ENCODE measurements at places on chromosomes 7 and 10.

GRCh38 chr10:115947104-115947503 lies 325.9 kb downstream of the GFRA1 start:
- DNase-seq = no peak

- DNase-seq = no peak
These were observed 89.6 kb downstream of the CACNB2 start for GRCh38 chr10:18229826-18230225.

DNA sequence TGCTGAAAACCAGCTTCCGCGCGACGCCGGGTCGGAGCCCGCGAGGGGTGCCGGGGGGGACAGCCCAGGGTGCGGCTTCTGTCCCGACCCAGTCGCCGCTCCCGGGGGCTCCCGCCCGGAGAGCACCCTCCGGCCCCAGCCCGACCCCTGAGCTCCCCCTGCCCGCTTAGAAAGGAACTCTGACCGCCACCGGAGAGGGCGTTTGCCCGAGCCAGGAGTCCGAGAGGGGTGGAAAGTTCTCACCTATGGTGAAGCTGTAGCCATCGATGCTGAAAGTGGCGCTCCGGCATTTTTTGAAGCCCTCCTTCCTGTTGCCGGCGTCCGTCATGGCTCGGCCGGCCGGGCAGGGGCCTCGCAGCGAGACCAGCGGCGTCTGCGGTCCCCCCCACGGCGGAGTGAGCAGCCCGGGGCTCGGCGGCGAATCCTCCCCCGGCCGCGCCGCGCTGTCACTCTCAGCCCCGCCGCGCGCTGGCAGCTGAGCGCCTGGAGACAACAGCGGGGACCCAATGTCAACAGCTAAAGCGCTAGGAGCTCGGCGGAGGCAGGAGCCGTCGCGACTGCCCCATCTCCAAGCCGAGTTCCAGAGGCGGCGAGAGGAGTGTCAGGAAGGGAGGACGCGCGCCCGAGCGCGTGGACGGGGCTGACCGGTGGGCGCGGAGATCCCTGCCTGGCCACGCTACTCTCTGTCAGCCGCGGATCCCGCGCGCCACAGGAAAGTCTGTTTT lies 191.6 kb downstream of the LSM5 start:
- DNase-seq = no peak

DNA sequence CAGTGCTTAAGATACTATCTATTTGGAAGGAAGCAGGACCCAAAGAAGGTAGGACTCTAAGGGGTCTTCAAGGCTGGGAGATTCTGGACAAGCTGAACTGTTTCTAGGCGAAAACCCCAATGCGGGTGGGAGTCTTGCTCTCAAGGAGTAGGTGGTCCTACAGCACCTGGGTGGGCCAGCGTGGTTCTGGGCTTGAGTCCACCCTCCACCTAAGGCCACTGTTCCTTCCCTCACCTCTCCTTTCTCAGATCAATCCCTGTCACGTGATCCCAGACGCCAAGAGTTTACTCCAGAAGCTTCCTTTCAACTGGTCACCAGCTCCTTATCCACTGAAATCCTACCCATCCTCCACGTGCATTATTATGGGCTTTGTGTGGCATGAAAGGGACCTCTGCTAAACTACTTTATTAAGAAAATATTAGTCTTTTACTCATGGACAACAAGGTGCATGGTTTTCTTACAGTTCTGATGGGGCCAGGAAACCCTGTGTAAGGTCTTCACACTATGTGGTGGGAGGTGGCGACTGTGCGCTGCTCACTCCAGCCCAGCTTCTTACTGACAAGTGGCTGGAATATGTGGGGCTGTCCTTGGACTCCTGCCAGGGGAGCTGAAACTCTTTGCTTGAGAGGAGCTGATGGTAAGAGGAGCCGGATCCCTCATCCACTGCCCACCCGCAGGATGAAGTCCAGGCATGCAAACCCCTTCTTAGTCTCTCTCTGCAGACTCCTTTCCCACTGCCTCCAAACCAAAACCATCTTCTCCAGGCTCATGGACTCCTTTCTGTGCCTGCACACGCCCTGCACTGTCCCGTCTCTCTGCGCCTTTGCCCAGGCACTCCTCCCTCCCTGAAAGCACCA lies 1.6 kb downstream of the ZNF746 start:
- DNase-seq = peak; percentile 24

DNA sequence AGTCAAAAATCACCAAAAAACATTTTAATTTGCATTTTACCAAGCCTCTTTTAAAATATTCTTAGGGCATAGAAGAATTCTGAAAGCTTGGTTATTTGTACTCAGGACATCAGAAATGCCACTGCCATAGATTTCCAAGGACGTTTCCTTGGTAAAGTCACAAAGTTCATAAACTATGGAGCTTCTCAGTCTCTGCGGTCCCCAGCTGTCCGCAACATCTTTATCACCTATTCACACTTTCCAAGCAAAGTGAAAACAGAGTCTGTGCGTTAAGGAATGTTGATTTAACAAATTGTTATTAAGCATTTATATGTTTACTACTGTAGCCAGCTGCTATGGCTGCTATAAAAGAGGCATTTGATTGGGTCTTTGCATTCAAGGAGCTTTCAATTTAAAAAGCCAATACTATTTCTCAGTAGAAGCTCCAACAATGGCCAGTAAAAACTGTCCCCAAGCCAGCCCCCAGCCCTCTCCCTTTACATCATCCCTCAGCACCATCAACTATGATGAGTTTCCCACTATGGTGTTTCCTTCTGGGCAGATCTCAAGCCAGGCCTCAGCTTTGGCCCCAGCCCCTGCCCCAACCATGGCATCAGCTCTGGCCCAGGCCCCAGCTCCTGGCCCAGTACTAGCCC lies 36.8 kb downstream of the CADPS2 start:
- DNase-seq = no peak

GRCh38 chr7:85176197-85176596 lies 10.7 kb downstream of the SEMA3D start:
- DNase-seq = no peak

DNA sequence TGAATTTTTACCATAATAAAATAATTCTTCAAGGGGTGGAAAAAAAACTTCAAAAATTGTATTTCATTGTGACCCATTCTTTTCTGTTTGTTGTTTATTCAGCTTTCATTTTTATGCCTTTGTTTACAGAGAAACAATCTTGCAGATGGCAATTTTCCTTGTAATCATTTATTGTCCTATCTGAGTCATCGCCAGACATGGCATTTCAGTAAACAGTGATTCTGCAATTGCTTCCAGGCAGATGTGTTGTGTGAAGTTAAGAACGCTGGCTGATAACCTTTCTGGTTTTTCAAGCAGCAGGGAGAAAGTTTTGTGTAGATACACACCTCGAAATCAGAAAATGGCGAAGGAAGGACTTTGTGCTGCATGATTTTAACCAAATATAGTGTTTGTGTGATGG lies 80.7 kb upstream of the RPA3 start:
- no peak for DNase-seq

DNA sequence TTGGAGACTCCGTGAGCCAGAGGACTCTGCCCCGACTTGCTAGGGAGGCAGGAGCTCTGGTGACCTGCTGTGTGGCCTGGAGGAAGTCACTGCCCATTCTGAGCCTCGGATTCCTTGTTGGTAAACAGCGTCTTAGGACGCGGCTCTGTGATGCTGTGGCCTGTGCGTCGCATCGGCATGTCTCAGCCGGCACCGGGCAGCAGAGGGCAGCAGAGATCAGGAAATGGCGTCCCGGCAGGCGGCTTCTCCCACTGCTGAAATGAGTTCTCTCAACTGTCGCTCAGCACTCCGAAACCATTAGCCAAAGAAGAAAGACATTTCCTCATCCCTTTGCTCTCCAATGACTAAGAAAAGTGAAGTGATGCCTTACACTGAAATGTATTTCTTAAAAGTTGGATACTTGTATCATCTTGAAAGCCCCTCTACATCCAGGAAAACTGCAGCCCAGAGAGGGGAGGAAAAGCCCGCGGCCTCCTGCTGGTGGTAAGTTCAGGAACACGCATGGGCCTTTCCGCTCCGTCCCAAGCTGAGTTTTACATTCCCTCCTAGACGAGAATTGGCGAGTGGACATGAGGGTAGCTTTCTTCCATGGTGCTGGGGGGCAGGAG lies 91.7 kb downstream of the WDR11 start:
- peak; percentile 85 for DNase-seq

DNA sequence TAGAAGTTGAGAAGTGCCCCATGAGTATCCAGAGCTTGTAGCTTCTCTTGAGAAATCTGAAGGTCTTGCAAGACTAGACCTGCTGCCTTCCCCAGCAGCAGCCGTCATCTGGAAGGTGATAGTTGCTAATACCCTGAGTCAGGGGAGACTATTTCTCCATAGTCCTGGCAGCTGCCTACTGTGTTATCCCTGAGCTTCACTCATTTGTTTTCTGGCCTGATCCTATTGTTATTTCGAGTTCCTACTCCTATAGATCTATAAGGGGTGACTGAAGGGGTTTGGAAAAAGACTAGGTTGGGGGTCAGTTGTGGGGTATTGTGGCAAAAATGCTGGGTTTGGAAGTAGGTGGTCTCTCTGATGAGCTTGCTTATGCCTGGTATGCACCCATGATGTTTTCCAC lies 297.8 kb downstream of the CNTNAP2 start:
- DNase-seq = no peak

DNA sequence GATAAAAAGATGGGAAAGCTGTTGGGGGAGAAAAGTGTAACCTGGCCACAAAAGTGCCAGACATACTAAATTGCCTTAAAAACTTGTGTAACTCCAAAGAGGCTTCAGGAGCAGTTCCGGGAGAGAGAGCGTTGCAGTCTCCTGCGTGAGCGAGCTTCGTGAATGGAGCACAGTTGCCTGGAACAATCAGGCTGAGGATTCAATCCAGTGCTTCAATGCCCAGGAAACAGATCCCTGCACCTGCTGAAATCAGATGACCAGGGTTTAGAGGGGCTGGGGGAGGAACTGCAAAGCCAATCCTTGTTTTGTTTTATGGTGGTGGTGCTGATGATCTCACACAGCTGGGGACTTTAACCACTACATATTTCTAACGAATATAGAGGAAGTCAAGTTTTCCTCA lies 398.3 kb downstream of the DPP6 start:
- DNase-seq = no peak

- DNase-seq = no peak
These were observed 94.0 kb downstream of the C10orf105 start for GRCh38 chr10:71625445-71626175.

DNA sequence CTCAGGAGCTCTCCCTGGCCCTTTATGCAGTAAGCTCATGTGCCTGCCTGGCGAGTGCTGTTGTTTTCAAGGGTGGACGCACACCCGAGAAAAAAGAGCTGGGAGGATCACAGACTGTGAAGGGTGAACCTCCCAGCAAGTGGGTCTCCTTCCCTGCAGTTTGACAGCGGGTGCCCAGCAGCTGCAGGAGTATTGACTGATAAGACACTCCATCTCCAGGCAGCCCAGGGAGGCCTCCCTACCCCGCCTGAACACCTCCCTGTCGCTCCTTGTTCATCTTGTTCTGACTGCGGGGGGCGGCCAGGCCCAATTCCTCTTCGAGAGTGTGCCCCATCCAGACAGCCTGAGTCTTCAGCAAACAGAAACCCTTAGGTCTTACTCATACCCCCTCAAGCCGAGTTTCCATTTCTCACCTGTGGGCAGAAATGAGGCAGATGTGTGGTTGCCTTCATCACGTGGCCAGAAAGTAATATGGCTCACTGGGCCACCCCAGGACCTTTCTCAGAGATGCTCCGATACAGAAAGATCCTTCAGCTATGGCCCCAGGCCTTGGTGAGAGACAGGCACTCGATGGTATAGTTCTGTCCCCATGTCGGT lies 17.2 kb downstream of the MDH2 start:
- DNase-seq = no peak

- no peak for DNase-seq
These were observed 694.5 kb downstream of the LRMDA start for GRCh38 chr10:76125900-76126299.

GRCh38 chr10:88037623-88038022 lies 174.2 kb downstream of the PTEN start:
- no peak for DNase-seq

DNA sequence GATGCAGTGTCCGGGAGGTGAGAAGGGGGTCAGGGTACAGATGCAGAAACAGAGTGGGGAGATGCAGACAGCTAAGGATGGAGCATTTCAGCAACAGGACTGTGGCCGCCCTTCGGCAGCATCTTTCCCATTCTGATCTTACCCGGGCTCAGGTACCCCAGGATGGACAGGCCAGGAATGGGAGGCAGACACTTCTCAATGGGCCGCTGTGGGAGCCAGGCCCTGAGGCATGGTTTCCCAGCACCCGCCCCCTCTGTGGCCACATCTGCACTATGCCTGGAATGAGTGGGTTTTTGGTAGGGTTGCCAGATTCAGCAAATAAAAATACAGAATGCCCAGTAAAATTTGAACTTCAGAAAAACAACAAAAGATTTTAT lies 105.2 kb upstream of the CTBP2 start:
- no peak for DNase-seq

DNA sequence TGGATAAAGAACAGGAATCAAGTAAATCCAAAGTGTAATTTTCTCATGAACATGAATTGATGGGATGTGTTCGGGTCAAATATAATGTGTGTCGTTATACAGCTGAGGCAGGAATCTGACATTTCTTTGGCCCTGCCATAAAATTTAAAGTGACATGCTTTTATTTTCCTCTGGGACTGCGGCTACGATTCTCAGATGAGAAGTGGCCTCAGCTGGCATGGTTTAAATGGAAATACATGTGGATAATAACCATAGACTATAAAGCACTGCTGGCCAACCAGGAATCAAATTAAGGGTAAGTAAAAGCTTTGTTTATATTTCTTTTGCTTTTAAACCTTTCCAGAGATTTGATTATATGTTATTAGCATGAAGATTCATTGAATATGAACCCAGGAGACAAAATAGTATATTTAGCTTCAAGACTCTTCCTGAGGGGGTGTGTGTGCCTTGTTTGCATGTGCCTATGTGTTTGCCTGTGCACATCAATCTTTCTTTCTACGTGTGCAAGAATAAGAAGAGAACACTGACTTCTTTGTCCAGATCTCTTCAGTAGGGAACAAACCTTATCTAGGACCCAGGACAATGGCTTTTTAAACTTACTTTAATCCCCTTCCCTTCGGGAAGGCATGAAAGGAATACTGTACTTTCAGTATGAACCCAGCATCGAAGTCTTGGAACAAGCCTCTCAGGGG lies 629.0 kb upstream of the PFKP start:
- DNase-seq = no peak

DNA sequence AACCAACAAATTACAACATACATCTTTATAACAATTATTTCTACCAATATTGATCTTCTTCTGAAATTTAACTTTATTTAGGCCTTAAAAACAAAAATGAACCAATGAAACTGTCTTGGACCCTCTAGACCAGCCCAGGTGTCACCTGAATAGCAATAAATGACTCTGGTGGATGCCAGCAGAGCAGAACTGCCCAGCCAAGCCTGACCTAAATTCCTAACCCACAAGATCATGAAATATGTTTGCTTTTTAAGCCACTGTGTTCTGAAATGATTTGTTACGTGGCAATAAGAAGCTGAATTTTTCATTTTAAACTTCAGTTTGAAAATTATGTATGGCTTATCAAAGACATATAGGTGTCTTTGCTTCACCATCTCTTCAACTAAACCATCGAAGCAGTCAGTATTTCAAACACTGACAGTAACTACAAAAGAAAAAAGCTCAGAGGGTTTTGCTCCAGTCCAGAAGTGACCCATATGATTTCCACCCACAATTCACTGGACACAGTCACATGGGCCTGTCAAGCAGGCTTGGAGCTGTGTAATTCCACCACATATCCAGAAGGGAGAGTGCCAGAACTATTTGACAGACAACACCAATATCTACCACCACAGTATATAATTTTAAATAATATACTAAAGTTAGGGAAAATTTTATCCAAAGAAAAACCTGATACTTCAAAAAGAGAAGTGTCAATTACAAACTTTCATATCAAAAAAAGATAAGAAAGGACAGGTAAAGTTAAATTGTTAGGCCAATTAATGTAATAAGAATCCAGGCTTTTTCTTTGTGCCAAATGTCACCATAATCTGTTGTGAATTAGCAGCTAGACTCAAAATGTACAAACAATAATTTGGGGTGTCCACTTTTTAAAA lies 94.5 kb downstream of the KMT2C start:
- DNase-seq = peak; percentile 59

Data from inflammatory macrophage treated with lipopolysaccharide for 1 hour (primary cell).